Naive thymus-derived CD4-positive, alpha-beta T cell (primary cell): ENCODE measurements at places on chromosomes 7 and 10.

DNA sequence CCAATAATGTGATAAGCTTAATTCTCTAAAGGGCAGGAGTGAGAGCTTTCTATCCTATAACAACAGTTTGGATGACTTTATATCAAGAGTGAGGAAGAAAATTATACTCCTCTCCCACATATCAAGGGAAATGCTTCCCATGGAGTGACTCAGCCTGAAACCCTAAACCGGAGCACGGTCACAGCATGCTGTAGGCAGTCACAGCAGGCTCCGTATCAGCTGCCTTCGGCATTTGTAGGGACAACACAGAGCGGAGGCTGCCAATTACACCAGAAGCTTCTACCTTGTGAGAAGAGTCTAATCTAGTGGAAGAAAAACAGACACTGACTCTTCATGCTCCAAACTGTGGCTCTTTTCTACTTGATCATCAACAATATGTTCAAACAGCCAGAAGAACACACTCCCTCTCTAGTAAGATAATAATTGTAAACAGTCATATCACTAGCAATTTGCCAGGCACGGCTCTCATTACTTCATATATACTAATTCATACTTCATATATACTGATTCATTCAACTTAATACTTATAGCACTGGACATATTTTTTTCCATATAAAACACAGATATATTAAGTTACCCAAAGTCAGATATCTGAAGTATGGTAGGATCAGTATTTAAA, 65.9 kb downstream of the DGKB start:
- no peak for DNase-seq
- no peaks in the 10 kb centered on the region for H3K36me3 ChIP-seq
- H3K4me3 ChIP-seq, result no peak overlapping the region
- H3K27me3 ChIP-seq, result no peaks in the 10 kb centered on the region
- H3K27ac ChIP-seq, result no peak overlapping the region
- H3K4me1 ChIP-seq, result no peaks in the 10 kb centered on the region

DNA sequence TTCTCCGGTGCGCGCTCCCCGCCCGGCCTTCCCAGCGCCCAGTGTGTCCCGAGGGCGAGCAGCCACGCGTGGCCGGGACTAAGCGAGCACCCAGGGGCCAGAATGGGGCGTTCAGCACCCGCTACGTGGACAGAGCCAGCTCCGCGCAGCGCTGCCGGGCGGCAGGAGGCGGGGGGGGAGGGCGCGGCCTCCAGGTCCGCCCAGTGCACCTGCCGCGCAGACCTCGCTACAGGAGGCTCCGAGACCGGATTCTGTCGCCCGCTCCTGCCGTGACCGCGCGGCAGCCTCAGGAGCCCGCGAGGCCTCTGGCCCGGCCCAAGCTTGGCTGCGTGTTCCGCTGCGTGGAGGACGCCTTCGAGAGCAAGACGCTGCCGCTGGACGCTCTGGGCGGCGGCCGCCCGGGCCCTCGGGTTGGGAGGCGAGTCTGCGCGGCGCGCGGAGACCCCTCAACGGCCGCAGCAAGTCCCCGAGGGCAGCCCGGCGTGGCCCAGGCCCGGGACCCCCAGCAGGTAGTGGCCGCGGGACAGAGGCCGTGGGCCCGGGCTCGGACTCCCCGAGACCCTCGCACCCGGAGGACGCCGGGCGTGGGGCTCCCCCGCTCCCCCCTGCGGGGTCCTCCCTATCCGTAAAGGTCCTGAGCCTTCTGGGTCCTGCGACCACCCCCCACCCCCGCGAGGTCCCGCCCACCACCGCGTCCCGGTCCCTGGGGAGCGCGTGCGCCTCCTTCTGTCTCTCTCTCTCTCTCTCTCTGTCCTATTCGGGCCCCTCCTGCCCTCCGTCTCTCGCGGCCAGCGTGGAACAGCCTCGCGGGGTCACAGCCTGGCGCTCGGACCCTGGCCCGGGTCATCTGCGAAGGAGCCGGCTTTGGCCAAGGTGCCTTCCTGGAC, 904 bp upstream of the DPYSL4 start:
- H3K27ac ChIP-seq, result peak overlapping the region; percentile 55
- DNase-seq, result peak; percentile 72
- peak overlapping the region; percentile 27 for H3K4me3 ChIP-seq
- H3K4me1 ChIP-seq, result no peaks in the 10 kb centered on the region

DNA sequence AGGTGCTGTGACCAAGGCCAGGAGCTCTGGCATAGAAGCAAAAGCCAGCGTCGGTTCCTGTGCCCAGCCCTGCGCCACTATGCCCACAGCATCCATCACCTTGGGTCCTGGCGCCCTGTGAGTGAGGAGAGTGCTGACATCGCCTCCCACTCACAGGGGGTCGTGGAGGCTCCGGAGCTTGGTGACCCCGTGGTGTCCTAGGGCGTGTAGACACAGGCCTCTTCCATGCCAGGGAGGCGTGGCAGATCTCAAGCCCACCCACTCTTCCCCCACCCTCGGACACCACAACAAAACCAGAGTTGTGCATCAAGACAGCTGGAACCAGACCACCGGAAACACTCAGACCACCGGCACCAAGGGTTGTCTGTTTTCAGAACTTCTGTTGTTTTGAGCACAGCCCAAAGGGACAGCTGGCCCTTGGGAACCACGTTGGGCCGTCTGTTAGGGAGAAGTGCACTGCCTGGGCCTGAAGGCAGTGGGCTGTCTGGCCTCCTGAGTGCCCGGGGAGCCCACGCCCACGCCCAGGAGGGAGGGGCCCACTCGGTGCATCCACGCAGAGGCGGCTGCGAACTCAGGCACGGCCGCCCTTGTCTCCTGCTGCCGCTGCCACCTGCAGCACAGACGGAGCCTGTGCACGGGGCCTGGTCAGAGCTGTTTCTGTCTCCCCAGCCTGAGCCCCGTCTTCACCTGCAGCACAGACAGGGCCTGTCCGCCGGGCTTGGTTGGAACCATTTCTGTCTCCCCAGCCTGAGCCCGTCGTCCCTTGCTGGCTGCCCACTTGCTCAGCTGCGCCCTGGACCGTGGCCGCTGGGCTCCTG, 106.3 kb downstream of the INPP5A start:
- DNase-seq, result no peak
- H3K4me1 ChIP-seq, result no peaks in the 10 kb centered on the region
- peaks cover 20% of the 10 kb centered on the region for H3K36me3 ChIP-seq
- H3K27me3 ChIP-seq, result no peaks in the 10 kb centered on the region
- H3K4me3 ChIP-seq, result no peak overlapping the region
- no peak overlapping the region for H3K27ac ChIP-seq

GRCh38 chr10:96334616-96335526, 23.9 kb downstream of the OPALIN start:
- DNase-seq, result no peak
- H3K4me1 ChIP-seq, result peaks cover 28% of the 10 kb centered on the region
- no peak overlapping the region for H3K27ac ChIP-seq

DNA sequence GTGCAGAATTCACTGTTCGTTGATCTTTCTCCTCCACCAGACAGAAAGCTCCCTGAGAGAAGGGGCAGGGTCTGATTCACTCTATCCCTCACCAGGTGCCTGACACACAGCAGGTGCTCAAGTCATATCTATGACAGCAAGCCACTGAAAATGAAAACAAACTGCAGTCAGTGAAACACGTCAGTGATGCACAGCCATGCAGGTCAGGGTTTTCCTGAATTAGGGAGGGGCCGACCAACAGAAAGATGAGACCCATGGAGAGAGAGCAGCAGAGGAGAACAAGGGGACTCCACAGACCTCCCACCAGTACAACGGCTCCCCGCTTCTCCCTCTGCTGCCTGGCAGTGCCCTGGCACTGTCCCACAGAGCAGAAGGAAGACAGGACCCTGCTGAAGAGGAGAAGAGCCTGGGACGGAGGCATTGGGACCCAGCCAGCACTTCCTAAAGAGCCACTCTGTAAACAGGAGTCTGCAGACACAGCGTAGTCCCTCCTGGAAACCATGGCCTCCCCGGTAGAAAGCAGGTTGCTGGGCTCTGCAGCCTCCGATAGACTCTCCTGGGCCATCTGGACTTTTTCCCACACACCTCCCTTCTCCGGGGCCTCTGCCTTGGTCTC, 50.3 kb downstream of the FAM53B start:
- H3K4me1 ChIP-seq, result peaks cover 36% of the 10 kb centered on the region
- H3K27ac ChIP-seq, result no peak overlapping the region
- H3K27me3 ChIP-seq, result no peaks in the 10 kb centered on the region

GRCh38 chr7:50367100-50367499, 62.6 kb downstream of the IKZF1 start:
- no peak overlapping the region for H3K4me3 ChIP-seq
- peaks cover 87% of the 10 kb centered on the region for H3K4me1 ChIP-seq
- DNase-seq, result no peak
- peak overlapping the region; percentile 94 for H3K27ac ChIP-seq
- H3K27me3 ChIP-seq, result no peaks in the 10 kb centered on the region

DNA sequence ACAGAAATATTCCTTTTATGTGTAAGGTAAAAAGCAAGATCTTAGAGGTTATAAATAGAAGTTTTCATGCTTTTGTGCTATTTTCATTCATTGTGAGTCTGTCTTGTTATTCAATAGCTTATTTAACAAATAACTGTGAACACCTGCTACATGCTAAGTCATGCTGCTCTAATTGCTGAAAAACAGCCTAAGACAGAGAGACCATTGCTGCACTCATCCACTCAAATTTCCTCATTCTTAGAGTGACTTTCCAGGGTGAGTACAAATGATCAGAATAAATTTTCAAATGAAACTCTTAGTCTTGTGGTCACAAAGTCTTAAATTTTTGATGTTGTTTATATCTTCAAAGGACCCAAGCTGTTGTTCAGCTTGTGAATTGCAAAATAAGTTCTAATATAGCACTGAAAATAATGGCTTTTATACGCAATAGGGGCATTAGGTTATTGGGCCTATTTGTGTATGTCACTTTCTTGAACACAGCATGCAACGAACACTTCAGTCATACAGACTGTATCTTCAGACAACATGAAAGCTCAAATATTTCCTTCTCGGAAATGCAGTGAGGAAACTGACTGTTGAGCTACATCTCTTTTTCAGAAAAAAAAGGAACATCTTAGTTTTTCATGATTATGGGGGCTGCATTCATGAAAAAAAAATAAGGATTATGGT, 247.9 kb upstream of the PCDH15 start:
- DNase-seq, result no peak
- H3K4me1 ChIP-seq, result no peaks in the 10 kb centered on the region
- no peak overlapping the region for H3K4me3 ChIP-seq
- no peaks in the 10 kb centered on the region for H3K36me3 ChIP-seq
- H3K27me3 ChIP-seq, result no peaks in the 10 kb centered on the region

DNA sequence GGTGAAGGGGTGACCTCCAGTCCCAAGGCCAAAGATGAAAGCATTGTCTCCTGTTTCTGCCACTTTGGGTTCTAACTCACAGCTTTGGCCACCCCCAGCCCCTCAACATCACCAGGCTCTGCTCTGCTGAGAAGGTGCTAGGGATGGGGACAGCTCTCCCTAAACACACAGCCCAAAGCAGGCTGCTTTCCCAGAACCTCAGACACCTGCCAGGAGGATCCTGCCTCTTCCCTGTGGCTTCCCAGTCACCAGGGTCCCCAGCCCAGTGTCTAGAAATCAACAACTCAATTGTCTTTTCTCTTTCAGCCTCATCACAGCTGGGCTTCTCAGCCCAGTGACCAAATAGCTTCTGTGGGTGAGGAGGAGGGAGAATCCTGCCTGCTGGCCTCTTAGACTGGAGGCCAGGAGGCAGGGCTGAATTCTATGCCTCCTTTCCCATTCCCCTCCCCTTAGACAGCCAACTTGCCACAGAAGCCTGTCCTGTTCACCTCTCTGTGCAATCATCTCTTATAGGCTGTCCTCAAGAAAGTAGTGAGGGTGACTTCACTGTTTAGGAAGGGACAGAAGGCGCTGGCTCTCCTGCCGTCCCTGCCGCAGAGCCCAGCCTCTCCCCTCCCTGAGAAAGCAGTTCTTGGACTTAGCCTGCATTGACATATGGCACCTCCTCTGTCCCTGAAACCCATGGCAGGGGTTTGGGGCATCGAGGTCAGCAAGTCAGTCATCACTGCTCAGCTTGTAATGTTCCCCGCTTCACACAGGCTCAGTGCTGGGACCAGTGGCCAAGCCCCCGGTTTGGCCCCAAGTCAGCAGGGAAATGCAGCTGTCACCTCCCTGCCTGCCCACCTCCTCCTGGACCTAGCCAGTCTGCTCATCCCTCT, 3.7 kb downstream of the FGF8 start:
- H3K4me3 ChIP-seq, result no peak overlapping the region
- peaks cover 17% of the 10 kb centered on the region for H3K4me1 ChIP-seq
- H3K27ac ChIP-seq, result no peak overlapping the region
- H3K27me3 ChIP-seq, result peaks cover 21% of the 10 kb centered on the region

DNA sequence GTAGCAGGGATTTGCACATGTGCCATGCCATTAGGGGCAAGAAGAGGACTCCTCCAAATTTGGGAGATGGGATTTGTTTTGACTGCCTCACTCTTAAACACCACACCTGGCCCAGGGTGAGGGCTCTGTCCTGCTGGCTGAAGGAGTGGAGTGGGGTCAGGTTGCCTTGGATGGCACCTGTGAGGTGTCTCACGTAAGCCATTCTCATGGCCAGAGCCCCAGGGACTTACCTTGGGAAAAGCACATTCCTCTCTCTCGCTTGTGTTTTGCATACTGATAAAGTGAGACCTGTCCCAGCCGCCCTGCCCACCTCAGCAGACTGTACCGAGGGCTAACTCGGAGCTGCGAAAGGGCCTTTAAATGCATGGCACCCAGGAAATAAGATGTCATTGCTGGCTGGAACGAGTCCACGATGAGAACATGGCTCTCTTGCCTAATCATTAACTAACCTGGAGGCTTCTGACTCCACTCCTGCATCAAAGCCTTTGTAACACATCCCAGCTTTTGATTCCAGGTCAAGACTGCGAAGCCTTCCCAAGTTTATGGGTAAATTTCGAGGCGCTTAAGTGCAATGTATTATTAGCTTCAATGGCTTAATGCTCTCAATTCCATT, 184.0 kb upstream of the RNF32 start:
- H3K36me3 ChIP-seq, result no peaks in the 10 kb centered on the region
- no peak overlapping the region for H3K4me3 ChIP-seq
- no peaks in the 10 kb centered on the region for H3K4me1 ChIP-seq
- no peak overlapping the region for H3K27ac ChIP-seq
- H3K27me3 ChIP-seq, result no peaks in the 10 kb centered on the region

GRCh38 chr10:130003787-130004613, 39.9 kb upstream of the EBF3 start:
- no peak for DNase-seq
- no peaks in the 10 kb centered on the region for H3K27me3 ChIP-seq
- no peaks in the 10 kb centered on the region for H3K4me1 ChIP-seq
- H3K27ac ChIP-seq, result no peak overlapping the region

DNA sequence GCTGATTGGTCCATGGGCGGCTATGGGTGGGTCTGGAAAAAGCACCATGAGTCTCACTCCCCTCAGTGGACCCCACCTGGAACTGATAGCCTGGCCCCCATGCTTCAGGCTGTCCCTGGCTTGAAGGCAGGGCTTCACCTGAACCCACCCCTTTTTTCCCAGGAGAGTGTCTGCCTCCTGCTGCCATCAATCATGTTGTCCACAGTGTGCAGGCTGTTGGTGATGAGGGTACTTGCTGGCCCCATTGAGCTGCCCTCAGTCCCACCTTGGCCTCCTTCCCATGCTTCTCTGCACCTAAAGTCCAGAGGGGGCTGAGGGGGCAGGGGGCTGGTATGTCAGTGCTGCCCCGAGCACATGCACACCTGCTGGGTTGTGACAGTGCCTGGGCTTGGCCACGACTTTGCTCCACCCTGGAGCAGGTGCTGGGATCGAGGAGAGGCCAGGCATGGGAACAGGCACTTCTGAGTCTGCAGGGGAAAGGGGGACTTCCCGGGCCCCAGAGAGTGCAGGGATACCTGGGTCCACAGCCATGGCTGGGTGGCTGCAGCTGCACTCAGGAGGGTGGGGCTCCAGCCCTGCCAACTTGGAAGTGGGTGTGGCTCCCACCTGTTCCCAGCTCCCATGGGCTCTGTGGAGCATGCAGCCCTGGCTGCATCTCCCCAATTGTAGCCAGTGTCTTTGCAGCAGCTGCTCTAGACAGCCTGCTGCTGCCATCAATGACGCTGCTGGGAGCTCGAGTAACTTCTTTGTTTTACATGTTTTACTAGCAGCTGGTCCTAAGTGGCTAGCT, 56.9 kb downstream of the ADK start:
- DNase-seq, result no peak
- H3K27ac ChIP-seq, result no peak overlapping the region
- H3K4me1 ChIP-seq, result no peaks in the 10 kb centered on the region
